ENCODE measurements at places on chromosomes 13 and 19.
A peak's percentile ranks its signal among the peaks of the same experiment; 100 is the strongest.

GRCh38 chr13:94708031-94708859 is 4.1 kb downstream of the SOX21 start:
- DNase-seq = no peak

DNA sequence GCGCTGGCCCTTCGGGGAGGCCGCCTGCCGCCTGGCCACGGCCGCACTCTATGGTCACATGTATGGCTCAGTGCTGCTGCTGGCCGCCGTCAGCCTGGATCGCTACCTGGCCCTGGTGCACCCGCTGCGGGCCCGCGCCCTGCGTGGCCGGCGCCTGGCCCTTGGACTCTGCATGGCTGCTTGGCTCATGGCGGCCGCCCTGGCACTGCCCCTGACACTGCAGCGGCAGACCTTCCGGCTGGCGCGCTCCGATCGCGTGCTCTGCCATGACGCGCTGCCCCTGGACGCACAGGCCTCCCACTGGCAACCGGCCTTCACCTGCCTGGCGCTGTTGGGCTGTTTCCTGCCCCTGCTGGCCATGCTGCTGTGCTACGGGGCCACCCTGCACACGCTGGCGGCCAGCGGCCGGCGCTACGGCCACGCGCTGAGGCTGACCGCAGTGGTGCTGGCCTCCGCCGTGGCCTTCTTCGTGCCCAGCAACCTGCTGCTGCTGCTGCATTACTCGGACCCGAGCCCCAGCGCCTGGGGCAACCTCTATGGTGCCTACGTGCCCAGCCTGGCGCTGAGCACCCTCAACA is 1.2 kb downstream of the F2RL3 start:
- no peak for DNase-seq

- no peak for DNase-seq
Measured at GRCh38 chr13:100115693-100116254, 26.9 kb downstream of the PCCA start.

DNA sequence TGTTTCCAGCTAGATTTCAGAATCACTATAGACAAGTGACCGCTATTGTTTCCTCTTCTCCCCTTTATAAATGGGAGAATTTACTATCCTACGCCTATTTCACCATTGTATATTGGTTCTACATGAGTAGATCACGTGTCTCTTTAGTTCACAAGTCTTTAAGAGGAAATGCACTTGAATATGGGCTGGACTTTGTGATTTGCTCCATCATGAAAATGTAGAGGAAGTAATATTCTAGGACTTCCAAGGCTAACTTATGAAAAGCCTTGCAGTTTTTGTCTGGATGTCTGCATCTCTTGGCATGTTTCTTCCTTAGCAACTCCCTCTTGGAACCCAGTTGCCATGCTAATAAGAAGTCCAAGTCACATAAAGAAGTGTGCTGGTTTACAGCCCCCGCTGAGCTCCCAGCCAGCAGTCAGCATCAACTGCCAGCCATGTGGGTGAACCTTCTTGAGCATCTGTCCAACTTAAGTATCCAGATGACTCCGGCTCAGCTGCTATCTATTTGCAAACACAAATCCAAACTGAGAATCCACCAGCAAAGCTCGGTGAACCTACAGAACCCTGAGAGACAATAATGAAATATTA is 4.8 kb upstream of the FBXL3 start:
- DNase-seq = no peak

GRCh38 chr19:17052439-17052838 is 22.8 kb downstream of the HAUS8 start:
- DNase-seq = no peak

GRCh38 chr13:41028051-41028450 is 8.9 kb upstream of the ELF1 start:
- DNase-seq = no peak

DNA sequence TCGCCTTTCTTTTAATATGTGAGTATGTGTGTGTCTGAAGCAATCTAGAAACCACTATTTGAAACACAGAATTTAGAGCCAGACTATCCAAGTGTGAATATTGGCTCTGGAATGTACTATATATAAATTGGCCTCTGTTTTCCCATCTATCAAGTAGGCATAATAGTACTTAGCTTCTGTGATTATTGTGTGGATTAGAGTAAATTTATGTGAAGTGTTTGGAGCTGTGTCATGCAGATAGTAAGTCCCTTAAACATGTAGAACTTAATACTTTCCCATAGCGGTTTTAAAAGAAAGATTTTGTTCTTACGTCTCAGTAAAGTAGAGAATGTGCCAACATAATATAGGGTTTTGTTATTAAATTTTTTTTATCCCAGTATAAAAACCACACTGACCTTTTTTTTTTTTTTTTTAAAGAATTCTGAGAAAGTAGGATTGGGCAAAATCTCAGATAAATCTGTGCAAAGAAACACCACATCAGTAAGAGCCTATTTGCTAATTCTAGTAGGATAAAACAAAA is 432.3 kb downstream of the RFC3 start:
- DNase-seq = no peak

DNA sequence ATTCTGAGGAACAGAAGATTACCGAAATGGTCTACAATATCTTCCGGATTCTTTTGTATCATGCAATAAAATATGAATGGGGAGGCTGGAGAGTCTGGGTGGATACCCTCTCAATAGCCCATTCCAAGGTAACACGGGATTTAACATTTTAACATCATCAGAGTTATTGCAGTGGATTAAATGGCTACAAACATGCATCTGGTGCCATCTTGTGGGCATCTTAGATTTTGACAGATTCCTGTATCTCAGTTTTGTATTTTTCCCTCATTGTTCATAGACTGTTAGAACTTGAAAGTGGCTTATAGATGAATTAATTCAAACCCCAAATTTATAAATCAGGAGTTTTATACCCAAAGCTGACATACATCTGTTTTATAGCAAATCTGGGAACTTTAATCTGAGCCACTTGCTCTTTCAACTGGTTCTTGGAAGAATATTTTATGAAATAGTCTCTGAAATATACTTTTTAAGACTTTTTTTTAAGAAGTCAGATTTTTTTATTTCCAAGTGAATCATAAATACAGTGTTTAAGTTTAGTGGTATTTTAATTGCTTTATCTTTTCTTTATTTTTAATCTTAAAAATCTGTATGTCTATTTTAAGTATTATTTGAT is 215.2 kb downstream of the NBEA start:
- DNase-seq = no peak

DNA sequence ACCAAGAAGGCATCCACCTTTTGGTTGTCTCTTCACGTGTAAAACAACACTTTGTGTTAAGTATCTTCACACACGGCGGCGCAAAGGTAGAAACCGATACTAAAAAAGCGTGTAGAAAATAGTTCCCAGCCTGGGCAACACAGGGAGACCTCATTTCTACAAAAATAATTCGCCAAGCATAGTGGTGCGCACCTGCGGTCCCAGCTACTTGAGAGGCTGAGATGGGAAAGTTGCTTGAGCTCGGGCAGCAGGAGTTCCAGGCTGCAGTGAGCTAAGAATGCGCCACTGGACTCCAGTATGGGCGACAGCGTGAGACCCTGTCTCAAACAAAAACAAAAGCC is 573 bp upstream of the ERCC5 start:
- no peak for DNase-seq

- no peak for DNase-seq
Measured at GRCh38 chr13:33127009-33127551, 110.9 kb downstream of the KL start.

- peak; percentile 61 for DNase-seq
Measured at GRCh38 chr19:1064661-1065605, 2.0 kb upstream of the ARHGAP45 start.

DNA sequence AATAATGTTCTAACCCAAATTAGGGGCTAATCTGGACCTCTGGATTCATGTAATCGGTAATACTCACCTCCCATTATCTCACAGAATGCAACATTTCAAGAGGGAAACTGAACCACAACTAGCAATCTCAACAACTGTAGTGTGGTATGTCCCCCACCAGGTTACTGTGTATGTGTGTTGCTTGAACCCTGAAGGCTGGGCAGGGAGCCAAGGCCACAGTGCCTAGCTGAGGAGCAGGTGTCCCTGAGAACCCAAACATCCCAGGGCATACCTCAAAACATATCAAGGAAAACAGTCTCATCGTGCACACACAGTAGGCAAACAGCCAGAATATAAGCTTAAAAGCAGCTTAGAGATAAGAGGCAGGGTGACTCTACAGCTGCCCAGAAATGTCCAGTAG is 20.5 kb upstream of the NEK3 start:
- no peak for DNase-seq
